Stimulated activated CD4-positive, alpha-beta T cell treated with anti-CD3 and anti-CD28 coated beads, Interleukin-1b, Interleukin-23, amount 100 ng/mL, for 1 hour (primary cell): ENCODE measurements at places on chromosomes 12 and 14.

DNA sequence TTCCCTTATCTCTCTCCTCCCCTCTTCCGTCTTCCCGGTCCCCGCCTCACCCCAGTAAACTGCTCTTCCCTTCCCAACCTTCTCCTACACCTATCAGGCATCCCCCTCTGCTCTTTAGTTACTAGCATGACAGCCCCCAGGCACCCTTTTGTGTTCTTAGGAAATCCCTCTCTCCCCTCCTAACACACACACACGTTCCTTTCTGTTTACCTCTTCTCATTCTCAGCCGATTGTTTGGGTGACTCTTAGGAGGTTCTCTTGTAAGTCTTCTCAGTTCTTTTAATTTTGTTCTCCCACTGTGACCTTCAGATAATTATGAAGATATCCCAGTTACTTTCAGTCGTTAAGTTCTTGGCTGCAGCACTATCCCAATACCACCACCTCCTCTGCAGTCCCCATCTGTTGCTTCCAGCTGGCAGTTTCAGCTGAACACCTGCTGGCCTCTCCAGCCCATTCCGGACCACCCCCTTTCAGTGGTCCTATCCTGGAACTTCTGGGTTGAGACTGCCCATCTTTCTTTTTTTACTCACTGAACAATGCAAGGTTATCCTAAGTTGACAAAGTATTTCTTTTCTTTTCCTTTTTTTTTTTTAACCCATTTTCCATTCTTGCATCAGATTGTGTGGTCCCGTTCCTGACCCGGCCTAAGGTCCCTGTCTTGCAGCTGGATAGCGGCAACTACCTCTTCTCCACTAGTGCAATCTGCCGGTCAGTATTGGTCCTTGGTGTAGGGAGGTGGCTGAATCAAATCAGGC is 711 bp downstream of the MARS1 start:
- no peak for DNase-seq

GRCh38 chr12:93572712-93573551 is 457 bp downstream of the SOCS2 start:
- no peak for DNase-seq

GRCh38 chr12:24198936-24199671 is 249.6 kb upstream of the SOX5 start:
- DNase-seq = no peak

DNA sequence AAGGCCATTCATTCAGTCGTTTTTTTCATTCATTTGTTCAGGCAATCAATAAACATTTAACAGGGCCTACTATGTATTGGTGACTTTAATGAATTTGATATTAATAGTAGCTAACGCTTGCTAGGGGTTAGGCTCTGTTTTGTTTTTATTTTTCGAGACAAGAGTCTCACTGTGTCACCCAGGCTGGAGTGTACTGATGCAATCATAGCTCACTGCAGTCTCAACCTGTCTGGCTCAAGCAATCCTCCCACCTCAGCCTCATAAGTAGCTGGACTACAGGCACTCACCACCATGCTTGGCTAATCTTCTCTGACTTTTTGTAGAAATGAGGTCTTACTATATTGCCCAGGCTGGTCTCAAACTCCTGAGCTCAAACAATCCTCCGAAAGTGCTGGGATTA is 25.6 kb upstream of the MED13L start:
- no peak for DNase-seq

- no peak for DNase-seq
These were observed 70.1 kb upstream of the PLXNC1 start for GRCh38 chr12:94078138-94078723.

DNA sequence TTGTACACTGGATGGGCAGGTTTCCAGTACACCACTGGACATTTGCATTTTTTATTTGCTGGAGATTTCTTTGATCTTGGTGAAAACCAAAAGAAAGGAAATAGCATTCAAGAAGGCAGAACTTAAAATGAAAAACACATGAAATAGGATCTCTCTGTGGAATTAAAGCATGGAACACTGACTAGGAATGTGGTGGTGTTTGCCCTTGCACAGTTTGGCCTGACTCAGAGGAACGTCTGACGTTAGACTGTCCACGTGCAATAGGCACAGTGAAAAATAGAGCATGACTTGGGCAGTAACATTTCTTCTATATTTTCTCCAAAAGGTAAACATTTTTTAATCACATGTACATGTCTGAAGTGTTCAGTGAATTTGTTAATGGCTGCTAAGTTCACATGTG is 474.1 kb upstream of the PRICKLE1 start:
- DNase-seq = no peak

GRCh38 chr14:105878125-105878524 is 351.7 kb downstream of the TMEM121 start:
- DNase-seq = no peak

DNA sequence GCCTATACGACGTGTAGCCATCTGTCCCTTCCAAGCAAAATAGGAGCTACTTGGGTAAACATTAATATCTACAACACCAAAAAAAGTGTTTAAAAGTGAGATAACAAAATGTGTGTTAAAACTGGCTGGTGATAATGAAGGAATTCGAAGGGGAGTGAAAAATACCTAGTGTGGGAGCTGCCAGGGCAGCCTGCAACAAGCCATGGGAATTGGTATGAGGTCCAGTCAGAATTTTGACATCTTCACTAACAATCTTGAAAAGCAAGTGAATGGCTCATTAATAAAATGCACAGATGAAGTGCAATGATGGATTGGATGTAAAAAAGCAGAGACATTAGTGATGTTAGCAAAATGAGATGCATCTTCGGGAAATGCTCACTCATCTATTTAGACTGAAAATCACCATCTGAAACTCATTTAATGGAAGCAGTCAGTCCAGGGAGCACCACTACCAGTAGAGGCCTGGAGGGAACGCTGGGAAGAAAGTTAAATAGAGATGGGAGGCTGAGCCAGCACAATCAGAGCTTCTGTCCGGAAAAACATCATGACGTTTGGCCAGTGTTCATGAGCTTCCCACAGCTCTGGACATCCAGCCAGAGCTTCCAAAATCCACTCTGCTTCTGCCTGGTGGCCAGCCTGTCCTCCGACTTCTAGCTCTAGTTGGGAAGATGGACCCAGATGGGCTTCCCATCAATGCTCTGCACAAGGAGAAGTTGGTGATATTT is 405.0 kb upstream of the TMTC1 start:
- no peak for DNase-seq

GRCh38 chr12:54419088-54419887 is at the start of gene ITGA5:
Gene ITGA5 (minus strand): TSS chr12:54419266. CDS start chr12:54419198, 68 bp downstream.
- DNase-seq = no peak

- no peak for DNase-seq
These were observed 5.6 kb downstream of the NFYB start for GRCh38 chr12:104132351-104132956.

GRCh38 chr14:22646570-22647254 is 2.6 kb upstream of the OR6J1 start:
- DNase-seq = no peak

DNA sequence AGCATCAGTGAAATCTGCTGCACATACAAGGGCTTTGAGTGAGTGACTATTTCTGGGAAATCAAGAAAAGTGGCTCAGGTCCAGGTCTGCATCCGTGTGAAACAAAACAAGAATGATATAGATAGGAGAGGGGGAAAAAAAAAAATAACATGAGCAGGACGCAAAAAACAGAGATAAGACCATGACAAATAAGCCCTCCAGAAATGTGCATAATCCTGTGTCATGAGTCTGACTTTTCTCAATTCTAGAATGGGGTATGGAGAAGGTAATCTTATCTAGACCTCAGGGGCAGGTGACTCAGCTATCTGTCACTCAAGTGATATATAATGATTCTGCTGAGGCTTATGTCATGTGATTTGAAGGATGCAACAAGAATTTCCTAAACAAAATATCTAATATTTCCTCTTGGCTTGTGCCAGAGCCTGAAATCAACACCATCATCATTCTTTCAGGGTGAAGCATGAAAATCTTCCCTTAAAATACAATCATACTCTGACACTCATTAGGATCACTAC is 250.0 kb downstream of the PHLDA1 start:
- no peak for DNase-seq

DNA sequence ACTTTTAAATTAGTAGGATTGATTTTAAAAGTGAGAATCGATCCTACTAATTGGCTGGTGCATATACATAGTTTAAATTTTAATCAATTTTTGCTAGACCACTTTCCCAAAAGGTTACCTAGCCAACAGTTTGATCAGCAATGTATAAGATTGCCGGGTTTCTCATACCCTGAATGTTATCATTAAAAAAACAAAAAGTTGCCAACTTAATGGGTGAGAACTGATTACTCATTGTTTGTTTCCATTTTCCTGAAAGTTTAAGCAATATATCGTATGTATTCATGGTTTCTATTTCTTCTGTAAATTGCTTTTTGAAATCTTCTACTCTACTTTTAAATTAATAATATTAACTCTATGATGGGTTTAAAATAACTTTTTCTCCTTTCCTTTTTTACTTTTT is 4.4 kb upstream of the MYBPC1 start:
- no peak for DNase-seq

- DNase-seq = no peak
These were observed 130.8 kb upstream of the PLEKHG7 start for GRCh38 chr12:92571844-92572543.

GRCh38 chr14:49896966-49897365 is 4.1 kb downstream of the ARF6 start:
- DNase-seq = no peak

DNA sequence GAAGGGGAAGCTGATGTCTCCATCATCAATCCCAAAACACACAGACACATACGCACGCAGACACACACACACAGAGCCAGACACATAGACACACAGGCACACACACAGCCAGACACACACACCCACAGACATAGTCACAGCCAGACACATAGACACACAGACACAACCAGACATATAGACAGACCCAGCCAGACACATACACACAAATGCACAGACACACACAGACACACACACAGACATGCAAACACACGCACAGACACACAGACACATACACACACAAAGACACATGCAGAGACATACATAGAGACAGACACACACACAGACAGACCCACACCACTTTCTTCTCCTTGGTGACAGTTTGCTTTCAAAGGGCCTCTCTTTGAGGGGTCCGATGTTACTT is 6.3 kb downstream of the CCDC197 start:
- no peak for DNase-seq

DNA sequence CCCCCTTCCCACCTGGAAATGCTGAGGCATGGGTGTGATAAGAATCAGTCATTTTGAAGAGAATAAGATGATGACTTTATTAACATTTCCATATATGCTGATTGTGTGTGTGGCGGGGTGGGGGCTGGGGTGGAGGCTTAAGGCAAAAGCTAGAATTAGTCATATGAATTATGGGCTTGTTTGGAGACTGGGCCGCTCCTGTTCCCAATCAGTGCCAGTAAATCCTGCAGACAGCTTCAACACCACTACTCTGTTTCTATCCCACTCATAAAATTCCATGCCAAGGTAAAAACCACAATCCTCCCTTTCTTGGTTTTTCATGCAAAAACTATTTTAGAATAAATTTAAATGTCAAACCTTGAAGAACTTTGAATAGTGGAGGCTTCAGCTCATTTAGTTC is 29.9 kb upstream of the SLC38A2 start:
- no peak for DNase-seq

DNA sequence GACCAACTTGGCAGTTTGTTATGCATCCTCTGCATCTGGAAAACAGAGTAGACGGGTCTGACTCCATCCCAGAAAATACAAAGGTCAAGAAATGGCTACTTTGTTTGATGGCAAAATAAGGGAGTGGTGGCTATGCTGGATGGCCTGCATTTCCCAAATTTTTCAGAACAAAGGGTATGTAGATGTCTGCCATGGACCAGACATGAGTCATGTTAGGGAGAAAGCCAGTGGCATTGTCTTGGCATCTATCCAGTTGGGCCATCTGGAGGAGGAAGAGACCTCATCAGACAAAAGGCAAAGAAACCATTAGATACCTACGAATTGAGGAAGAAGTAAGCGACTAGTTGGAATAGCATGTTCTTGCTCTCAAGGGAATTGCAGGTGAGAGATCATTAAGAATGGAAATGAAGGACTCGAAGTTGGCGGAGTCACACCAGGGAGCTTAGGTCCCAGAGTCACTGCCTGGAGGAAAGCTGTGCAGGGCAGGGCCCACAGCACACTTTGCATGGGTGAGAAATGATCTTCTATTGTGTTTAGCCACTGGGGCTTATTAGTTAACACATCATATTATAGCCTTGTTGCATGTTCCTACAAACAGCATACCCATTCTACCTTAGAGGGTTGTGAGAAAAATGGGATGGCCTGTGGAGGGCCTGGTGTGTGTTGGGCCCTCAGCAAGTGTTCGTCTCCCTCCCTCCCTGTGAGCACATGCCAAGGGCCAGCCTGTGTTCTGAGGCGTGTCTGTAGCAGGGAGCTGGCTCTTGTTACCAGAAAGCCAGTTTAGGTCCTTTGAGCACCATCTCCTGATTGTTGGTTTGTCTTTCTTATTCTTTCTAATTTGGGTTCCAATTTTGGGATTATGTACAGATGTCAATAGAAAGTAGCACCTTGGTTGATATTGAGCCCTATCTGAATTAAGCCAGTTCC is 119.4 kb downstream of the KTN1 start:
- DNase-seq = no peak

DNA sequence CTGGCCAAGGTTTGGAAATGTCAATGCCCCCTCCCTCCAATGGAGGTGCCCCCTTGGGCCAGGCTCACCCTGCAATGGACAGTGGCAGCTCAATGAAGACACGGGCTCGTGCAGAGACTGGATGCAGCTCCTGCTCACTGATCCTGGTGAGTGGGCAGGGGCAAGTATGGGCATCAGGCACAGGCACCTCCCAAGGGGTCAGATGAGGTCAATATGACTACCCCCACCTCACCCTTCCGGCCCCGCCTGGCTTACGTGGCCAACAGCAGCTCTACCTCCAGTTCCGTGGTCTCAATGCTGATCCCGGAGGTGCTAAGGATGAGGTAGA is 13.6 kb downstream of the ITGA7 start:
- no peak for DNase-seq

- no peak for DNase-seq
These were observed 160.3 kb upstream of the FKBP4 start for GRCh38 chr12:2634471-2634870.

DNA sequence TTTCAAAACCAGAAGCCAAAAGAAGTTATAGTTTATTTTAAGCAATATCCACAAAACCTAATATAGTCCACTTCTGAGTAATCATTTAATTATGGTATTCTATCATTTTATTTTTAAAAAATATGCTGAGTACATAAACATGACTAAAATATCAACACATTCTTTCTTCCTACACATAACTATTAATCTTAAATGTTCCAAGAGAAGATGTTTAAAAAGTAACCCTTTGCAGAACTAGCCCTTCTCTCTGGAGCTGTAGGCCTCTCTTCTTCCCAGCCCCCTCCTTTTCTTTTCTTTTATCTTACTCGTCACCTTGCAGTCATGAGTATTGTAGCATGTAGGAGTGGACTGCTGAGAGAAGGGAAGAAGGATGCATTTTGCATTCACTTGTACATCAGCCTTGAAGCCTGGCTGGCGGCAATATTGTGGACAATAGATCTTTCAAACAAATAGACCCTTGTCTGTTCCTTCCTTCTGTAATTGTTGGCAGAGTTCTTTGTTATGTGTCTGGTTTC is 941.9 kb downstream of the NRXN3 start:
- DNase-seq = no peak

DNA sequence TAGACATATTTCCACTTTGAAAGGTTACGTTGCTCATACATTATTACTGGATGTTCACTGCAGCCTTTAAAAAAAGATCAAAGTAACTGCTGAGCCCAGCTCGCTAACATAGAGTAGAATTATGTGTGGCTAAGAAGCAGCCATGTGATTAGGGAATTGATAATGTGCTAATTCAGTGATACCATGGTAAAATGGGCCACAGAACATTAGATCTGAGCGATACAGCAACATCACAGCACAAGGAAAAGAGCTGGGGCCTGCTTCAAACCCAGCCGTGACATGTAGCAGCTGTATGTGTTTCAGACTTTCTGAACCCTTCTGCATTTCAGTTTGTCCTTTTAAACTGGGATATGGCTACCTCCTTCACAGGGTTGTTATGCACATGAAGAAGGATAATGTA is 92.3 kb upstream of the LMNTD1 start:
- no peak for DNase-seq
